Activated T-cell treated with anti-CD3 and anti-CD28 coated beads, Interleukin-2, amount 50 U/mL, for 48 hours (primary cell): ENCODE measurements at places on chromosomes 13 and 19.

- no peak for DNase-seq
These were observed 5.5 kb upstream of the WTIP start for GRCh38 chr19:34475975-34476594.

DNA sequence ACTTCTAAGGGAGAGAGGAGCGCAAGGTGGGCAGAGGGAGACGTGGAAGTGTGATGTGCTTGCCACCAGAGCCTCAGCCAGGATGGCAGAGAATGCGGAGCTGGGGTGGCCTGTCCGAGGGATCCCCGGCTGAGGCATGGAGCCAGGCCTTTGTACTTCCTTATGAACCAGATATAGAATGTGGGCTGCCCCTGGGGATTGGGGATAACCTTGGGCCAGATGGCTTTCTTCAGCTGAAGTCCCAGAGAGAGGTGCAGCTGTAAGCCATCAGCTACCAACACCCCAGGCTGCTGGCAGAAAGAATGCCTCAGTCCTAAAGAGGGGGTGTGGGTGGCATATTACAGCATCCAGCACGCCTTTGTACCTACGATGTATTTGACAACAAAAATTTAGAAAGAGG, 25.5 kb upstream of the FBXO17 start:
- DNase-seq: no peak

DNA sequence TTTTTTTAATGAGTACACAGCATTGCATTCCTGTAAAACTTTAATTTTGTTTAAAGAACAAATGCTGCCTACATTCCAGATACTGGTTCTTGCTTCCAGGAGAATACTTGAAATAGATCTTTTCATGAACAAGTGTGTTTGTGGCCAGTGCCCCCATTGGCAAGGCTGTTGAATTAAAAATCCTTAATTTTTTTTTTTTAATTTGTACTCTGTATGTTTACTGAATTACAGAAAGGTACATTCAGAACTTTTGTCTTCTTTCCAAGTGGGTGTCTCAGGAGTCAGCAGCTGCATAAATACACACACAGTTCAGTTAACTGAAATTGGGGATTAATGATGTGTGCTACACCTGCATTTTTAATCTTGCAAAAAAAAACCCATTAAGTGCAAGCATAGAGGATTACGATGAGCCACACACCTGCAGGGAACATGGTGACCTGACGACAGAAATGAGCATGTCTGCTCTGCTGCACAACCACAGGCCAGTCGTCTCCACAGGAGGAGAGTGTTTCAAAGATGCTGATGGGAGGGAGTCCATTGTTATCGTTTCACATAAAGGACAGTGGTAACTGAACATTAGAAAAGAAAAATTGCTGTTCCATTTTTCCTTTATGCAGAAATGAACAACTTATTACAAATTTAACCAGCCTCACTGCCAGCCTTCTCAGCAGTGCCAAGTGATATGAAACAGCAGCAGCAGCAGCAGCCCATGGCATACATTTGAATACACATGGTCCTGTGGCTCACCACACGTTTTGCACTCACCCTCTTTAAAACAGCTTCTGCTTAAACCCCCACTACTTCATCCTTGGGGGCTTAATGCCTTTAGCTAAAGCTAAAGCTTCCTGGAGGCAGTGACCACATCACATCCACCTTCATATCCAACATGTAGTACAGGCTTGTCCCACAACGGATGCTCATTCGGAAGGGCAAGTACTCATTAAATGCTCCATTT, 72.3 kb upstream of the RFC3 start:
- DNase-seq: no peak

- DNase-seq: no peak
These were observed 2.4 kb downstream of the CD33 start for GRCh38 chr19:51227326-51227725.

- no peak for DNase-seq
These were observed 11.1 kb downstream of the CKM start for GRCh38 chr19:45311621-45312020.

DNA sequence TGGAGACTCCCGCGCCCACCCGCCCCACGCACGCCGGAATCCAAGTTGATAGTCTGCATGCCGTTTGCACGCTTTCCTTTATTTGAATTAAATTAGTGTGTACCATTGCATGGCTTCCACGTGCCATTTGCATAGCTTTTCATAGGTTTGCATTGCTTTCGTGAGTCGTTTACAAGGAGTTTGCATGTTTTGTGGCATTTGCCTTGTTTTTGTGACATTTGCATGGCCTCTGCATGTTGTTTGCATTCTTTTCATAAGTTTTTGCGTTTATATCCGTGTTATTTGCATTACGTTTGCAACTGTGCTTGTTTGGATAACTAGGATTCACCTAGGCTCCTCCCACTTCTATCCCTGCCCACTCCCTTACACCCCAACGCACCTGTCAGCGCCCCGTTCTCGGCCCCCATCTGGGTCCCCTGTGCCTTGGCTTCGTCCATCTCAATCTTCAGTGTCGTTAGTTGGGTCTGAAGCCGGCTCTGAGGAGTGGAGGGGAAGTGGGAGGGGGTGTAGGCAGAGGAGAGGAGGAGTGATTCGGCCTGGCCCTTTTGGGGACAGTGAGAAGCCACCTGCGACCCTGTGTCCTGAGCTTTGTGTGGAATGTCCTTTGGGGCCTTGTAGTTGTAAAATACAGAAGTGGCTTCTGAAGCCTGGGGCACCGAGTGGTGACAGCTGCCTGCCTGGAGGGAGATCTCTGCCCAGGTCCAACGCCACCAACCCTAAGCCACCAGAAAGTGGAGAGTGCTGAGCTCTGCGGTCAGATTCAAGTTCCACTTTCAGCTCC, 2.4 kb downstream of the CCDC194 start:
- DNase-seq: no peak

DNA sequence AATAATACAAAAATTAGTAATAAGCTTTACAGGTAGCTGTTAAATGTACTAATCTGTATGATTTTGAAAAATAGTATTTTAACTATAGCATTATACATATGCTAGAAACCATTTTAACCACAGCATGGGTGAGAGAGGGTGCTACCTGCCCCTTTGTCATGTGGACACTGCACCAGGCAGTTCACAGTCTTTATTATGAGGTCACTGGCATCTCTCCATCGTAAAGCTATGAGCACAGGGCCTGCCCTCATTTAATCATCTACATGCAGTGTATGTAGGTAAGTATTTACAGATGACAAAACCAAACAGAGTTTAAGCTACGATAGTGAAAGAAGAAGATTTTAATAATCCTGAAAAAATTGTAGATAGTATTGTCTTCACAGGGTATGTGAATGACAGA, 21.7 kb downstream of the EDNRB start:
- no peak for DNase-seq

DNA sequence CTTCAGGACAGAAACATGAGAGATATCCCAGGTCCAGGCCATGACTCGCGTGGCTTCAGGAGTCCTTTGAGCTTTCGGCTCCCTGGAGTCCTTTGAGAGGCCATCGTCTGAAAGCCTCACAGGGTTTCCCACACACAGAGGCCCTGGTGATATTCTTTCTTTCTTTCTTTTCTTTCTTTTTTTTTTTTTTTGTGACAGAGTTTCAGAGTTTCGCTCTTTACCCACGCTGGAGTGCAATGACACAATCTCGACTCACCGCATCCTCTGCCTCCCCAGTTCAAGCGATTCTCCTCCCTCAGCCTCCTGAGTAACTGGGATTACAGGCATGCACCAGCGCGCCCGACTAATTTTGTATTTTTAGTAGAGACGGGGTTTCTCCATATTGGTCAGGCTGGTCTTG, 5.5 kb downstream of the SIN3B start:
- DNase-seq: peak; percentile 39

GRCh38 chr19:48926909-48927308, 6.6 kb upstream of the DHDH start:
- peak; percentile 36 for DNase-seq

GRCh38 chr13:91381371-91381770, 17.1 kb upstream of the GPC5 start:
- DNase-seq: no peak

- peak; percentile 66 for DNase-seq
These were observed 478 bp downstream of the LMO7 start for GRCh38 chr13:75636436-75637180.

- DNase-seq: no peak
These were observed 2.3 kb downstream of the U2AF2 start for GRCh38 chr19:55656988-55657747.

DNA sequence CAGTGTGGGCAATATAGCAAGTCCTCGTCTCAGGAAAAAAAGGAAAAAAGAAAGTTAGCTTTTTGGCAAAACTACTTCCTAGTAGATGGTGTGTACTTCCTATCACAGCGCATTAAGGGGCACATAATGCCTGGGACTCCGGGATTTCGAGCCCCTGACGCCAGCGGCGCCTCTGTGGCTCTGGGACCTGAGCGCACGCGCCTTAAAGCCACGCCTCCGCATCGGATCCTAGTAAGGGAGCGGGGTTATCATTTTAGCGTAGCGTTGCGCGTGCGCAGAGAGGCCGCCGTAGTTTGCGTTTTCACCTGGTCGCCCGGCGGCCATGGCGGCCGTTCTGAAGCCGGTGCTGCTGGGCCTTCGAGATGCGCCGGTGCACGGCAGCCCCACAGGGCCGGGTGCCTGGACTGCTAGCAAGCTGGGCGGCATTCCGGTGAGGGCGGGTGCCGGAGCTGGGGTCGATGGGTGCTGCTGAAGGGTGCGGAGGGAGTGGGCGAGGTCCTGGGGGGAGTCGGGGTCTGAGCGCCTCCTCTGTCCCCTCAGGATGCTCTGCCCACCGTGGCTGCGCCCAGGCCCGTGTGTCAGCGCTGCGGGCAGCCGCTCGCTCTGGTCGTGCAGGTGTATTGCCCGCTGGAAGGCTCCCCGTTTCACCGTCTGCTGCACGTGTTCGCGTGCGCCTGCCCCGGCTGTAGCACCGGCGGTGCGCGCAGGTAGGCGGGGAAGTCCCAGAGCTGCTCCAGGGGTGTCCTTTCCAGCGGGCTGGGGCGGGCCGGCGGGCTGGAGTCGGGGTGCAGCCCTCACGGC, at the start of gene PDCD2L:
Gene PDCD2L (plus strand): TSS at position 291 of the 801 bp plus-strand sequence. CDS start 32 bp downstream, at position 323.
- DNase-seq: peak; percentile 94
